ENCODE measurements at places on chromosomes 5 and 9. TPM values are rescaled to one million over a fixed set of nuclear protein-coding genes. Genes with fewer than 3 reads are reported as not detected.
A peak's percentile ranks its signal among the peaks of the same experiment; 100 is the strongest.

DNA sequence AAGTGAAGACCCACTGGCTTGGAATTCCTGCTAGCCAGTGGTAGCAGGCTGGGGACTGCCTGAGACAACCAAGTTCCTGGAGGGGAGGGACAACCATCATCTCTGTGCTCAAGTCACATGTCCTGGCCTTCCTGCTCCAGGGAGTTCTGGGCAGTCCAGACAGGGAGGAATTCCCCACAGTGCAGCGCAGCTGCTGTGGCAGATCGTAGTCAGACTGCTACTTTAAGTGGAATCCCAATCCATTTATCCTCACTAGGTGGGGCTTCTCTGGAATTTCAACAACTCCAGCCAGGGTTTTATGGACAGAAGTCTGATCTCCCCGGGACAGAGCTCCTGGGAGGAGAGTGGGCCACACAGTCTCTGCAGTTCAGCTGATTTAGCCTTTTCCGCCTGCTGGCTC lies 20.9 kb upstream of the OR5C1 start:
- DNase-seq = no peak

DNA sequence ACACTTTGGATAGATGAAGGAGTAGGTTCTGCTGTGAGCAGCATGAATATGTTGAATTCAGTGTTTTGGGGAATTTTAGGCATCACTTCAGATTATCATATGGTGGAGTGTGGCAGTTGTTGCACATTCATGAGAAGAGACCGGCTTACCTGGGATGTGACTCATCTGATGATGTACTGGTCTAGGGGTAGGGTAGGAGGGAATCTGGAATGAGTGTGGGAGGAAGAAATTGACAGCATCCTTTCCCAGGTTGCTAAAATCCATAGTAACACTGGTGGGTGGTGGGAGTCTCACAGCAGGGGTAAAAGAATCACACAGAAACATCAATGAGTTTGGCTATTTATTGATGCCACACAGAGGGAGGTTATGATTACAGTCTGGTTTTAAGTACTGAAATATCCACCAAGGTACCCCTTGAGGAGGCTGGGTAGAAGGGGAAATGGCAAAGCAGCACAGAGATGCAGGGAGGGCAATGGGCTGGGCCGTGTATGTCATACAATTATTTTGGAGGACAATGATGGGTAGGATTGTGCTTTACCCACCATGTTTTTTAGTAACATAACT lies 82.5 kb downstream of the TARS1 start:
- no peak for DNase-seq

- DNase-seq = no peak
Measured at GRCh38 chr9:104970271-104970987, 42.5 kb upstream of the ABCA1 start.

DNA sequence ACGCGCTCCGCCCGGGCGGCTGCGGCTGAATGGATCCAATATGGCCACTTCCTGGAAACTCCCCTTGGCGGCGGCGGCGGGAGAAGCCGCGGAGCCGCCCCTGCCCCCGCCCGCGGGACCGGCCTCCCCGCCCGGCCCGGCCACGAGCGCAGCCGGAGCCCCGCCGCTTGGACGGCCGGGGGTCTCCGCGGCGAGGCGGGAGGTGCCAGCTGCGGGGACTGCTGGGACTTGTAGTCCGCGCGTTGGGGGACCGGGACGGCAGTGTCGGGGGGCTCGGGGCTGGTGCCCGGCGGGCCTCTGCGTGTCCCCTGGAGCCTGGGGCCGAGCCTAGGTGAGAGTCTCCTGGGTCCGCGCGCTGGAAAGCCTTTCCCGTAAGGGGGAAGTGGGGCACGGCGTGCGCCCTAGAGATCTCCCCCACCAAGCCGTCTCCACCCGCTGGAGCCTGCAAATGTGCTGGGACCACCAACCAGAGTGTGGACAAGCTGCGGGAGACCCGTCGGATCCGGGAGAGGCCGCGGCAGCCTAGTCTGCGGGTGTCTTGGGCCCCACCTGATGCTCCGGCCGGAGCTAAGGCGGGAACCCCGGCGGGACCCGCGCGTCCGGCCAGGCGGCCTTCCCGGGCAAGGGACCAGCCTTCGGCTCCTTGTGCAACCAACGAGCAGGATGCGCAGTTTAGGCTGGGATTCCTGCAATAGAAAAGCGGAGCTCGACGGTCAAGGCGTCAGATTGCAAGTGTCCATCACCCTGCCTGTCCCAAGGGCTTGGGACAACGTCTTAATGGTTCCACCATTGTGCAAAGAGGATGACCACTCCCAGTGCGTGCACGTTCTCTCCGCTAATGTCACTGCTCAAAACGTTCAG lies at the start of gene SEPTIN8:
Gene SEPTIN8 (minus strand): TSS at position 31 of the 861 bp plus-strand sequence. CDS start 102 bp downstream, outside the sequence.
- DNase-seq = peak; percentile 41

DNA sequence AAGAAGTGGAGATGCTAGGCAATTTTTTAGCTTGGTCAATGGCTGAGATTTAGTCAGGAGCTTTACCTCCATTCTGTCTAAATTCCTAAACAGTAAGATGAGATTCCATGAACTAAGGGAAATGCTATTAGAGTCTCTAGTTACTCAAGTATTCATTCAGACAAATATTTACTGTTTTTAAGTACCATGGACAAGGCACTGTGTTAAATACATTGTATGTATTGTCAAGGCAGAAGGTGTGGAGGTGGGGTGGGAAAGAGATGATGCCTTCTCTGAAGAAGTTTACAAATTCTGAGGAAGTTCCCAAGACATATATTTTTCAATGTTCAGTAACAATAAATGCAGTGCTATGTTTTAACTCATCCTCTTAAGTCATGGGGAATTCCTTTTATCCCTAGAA lies 459.9 kb upstream of the NMUR2 start:
- no peak for DNase-seq

GRCh38 chr5:124872086-124872485 lies 125.6 kb upstream of the ZNF608 start:
- no peak for DNase-seq

- DNase-seq = no peak
Measured at GRCh38 chr5:148446611-148447010, 62.9 kb downstream of the FBXO38 start.

DNA sequence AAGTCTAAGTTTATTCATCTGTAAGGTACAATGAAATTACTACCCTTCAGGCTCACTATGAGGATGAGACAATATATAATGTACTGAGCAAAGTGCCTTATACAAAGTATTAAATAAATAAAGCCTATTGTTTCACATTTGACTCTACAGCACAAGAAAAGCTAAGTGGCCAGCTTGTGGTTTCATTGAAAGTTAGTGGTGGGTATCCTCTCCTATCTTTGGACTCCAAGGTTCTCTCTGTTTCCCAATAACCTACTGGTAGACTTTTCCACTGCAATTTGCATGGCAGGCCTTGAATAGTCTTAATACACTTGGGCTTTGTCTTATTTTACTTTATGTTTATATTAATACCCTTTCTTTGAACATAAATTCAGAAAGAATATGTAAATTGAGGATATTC lies 262.7 kb downstream of the DEPDC1B start:
- DNase-seq = no peak

DNA sequence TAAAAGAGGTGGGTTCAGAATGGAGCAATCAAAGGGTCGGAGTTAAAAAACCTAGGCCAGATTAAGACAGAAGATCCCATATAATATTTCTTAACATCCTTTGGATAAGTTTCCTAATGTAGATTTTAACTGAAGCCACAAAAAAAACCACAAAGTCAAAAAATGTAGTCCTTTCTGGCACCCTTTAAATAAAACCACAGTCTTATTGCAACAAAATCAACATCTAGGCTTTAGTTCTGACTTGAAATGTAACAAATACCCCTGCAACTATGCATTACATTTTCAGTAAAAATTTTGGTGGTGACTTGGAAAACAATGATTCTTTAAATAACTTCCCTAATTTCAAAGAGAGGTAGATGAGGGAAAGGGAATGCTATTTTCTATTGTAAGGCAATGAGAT lies 109.2 kb downstream of the PSAT1 start:
- no peak for DNase-seq

DNA sequence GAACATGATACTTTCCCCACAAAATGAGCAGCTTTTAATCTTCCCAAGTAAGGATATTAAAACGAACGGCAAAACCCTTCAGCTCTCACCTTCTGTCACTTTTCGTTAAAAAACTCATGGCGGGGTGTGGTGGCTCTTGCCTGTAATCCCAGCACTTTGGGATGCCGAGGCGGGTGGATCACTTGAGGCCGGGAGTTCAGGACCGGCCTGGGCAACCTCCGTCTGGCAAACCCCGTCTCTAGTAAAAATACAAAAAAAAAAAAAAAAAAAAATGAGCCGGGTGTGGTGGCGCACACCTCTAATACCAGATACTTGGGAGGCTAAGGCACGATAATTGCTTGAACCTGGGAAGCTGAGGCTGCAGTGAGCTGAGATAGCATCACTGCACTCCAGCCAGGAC lies 902 bp downstream of the TMED9 start:
- no peak for DNase-seq

DNA sequence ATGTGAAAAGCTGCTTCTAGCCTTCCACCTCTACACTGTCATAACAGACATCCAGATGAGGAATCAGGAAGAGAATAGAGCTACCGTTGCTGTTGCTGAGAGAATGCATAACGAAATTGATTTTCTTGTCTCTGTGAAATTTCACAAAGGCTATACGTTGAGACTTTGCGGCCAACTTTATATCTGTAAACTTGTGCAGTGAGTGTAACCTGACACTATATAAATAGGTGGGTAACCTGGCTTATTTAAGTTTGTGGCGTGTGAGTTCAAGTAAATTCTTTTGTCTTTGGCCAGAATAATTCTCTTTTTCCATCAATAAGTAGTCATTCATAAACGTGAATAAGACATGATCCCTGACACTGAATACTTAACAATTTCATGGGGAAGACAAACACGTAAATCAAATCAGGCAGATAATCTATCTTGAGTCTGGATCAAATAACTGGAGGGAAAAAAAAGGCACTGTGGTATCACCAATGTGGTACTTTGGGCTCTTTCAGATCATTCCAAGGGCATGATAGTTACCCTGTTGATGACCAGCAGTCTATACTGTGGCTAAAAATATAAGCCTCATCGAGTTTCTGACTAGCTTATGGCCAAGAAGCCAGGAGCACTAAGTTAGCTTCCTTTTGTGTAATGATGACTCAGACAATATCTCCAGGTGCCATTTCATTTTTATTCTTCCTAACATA lies 98.2 kb upstream of the RASA1 start:
- DNase-seq = peak; percentile 48

DNA sequence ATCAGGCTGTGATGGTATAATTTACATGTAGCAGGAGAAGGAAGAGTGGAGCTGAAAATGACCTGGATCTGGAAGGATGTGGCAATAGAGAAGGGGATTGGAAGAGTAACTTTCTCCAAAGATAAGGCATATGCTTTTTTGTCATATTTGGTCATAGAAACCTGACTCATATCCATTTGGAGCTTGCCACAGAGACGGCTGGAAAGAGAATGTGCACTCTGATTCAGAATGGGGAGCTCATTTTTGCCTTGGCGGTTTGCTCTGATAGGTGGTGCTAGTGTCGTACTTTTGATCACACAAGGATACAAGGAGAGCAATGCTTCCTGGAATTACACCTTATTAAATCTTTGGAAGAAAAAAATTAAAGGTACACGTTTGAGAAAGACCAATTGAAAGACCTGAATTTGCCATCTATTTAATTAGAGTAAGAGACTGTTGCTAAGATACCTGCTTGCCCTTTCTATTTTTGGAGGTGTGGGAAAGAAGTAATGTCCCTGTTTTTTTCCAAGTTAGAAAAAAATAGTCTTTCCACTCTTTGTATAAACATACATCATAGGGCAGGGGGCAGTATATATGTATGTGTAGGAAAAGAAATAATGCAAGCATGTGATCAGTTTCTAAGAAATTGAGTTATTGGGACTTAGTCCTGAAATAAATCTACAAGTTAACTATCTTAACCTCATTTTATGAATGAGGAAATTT lies 5.4 kb downstream of the LSM11 start:
- peak; percentile 46 for DNase-seq

GRCh38 chr9:20043461-20043860 lies 254.6 kb upstream of the SLC24A2 start:
- DNase-seq = no peak

GRCh38 chr5:170612256-170612678 lies 108.4 kb downstream of the KCNIP1 start:
- no peak for DNase-seq

GRCh38 chr5:168136340-168136739 lies 155.1 kb upstream of the WWC1 start:
- DNase-seq = no peak

DNA sequence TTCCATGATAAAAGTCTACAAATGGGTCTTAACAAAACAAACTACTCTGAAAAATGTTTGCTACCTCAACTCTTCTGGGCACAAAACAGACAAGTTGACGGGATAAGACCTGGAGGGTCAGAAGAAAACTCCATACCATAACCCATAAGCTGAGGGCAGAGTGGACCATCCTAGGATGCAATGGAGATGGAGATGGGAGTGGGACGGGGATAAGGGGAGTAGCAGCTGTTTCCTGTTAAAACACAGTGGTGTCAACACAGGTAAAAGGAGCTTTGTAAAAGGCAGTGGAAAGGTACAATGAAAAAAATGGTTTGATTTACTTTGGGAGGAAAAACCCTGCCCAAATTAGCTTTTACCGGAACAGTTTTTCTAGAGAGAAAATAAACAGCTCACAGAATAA lies 41.6 kb downstream of the CEMIP2 start:
- DNase-seq = peak; percentile 46

GRCh38 chr9:13397661-13398060 lies 118.2 kb upstream of the MPDZ start:
- DNase-seq = no peak

- DNase-seq = peak; percentile 26
Measured at GRCh38 chr5:159049844-159050315, 49.8 kb downstream of the EBF1 start.

DNA sequence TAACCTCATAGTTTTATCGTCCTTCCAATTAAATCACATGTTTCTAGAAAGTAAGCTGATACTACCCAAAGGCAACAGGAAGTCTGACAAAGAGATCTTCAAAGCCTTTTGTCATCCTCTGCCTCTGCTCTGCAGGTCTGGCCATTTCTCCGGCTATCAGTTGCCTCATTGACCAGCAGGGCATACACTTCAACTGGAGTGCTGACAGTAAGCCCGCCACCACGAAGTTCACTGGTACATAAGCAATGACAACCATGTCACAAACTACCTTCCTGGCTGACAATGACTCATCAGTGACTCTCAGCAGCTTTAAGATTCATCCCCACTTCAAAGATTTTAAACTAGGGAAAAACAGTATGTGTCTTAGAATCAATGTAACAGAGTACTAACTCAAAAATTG lies 20.6 kb downstream of the SPTLC1 start:
- DNase-seq = peak; percentile 31

DNA sequence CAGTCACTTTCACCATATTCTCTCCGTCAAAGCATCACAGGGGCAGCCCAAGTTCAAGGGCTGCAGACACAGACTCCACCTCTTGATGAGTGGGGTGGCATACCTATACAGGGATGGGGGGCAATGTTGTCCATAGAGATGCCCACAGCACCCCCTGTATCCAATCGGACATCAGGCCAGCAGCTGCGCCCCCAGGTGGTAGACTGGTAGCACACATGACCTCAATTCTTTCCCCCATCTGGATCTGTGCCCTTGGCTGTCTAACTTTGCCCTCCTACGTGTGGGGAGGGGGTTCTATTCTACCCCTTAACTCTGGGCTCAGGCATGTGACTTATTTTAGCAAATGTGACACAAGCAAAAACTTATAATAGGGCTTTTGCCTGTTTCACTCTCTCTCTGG lies 84.0 kb upstream of the SLC25A48 start:
- no peak for DNase-seq

TRIP13 gene
- 3.0 TPM for total RNA-seq

LCN9 gene
- total RNA-seq = not detected

PTPN3 gene
- total RNA-seq = 2.6 TPM

NR5A1 gene
- total RNA-seq = not detected

DNAH5 gene
- under 0.01 TPM for total RNA-seq

NR6A1 gene
- 0.22 TPM for total RNA-seq

EPB41L4A gene
- 49.6 TPM for total RNA-seq

Measured in lung microvascular endothelial cell (primary cell).